NCI-H1105 (cell line): ENCODE measurements at places on chromosomes 2 and 18.

DNA sequence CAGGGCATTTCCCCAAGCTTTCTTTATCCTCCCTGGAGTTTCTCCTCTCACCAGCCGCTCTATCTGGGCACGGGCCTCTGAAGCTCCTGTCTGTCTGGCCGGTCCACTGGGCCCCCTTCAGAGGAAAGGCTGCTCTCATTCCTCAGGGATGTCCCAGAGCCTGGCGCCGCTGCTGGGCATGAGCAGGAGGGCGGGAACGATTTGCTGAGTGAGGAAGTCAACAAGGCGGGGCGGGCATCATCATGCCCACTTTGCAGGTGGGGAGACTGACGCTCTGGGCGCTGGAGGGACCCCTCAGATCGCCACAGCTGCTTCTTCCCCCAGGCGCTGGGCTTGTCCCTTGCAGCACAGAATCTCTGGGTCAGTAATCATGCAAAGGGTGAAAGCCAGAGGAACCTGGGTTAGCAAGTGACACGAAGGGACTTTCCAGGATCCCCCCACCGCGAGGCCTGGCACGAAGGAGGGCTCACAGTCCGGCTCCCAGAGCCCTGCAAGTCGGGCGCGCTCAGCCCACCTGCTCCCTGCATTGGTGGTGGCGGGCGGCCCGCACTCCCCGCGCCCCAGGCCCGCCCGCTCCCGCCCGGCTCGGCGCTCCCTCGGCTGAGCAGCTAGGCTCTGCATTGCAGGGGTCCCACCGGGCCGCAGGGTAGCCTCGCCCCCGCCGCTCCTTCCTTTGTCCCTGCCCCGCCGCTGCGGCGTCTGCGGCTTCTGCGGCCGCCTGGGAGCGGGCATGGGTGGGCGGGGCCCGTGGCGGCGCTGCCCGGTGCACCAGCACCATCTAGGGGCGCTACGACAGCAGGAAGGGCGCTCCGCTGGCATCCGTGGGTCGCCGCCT is 157.8 kb downstream of the CYRIA start:
- peak; percentile 17 for DNase-seq

GRCh38 chr2:121075641-121076497 is 209.1 kb downstream of the TFCP2L1 start:
- peak; percentile 67 for DNase-seq

- DNase-seq, result no peak
Observed at GRCh38 chr2:64328756-64329155, 125.2 kb upstream of the LGALSL start.

GRCh38 chr2:39494784-39495251 is 57.7 kb upstream of the MAP4K3 start:
- DNase-seq, result no peak

GRCh38 chr18:66729442-66730239 is 125.8 kb upstream of the CDH19 start:
- no peak for DNase-seq

- no peak for DNase-seq
Observed at GRCh38 chr2:143177096-143177786, 48.0 kb downstream of the ARHGAP15 start.

DNA sequence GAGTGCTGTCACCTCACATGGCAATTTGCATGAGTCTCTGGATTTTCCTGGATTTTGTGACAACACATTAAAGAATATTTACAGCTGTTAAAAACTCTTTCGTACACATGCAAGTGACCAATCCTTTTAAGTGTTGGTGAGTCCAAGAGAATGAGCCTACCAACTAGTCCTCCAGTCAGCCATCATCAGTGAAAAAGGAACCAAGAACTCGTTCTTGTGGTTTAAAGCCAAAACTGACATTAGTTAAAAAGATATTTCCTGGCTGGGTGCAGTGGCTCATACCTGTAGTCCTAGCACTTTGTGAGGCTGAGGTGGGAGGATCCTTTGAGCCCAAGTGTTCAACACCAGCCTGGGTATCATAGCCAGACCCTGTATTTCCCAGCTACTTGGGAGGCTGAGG is 215.4 kb upstream of the ITGA4 start:
- no peak for DNase-seq

GRCh38 chr2:119809339-119810048 is 49.8 kb downstream of the PTPN4 start:
- no peak for DNase-seq

GRCh38 chr2:148926981-148927401 is 52.0 kb downstream of the KIF5C start:
- no peak for DNase-seq

DNA sequence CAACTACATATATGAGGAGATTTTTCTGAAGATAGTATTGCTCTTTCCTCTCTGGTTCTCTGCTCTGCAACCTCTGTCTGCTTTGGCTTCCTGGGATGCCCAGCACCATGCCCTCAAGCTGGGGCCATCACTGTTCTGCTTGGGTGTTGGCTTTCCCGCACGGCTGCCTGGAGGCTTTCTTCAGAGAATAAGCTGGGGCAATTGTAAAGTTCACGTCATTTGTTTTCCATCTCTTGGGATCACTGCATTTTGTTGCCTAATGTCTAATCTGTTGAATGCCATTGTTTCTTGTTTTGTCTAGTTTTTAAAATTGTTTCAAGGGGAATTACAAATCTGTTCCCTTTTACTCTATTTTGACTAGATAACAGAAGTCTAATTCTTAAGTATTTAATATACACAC is 437.3 kb upstream of the NRP2 start:
- no peak for DNase-seq

DNA sequence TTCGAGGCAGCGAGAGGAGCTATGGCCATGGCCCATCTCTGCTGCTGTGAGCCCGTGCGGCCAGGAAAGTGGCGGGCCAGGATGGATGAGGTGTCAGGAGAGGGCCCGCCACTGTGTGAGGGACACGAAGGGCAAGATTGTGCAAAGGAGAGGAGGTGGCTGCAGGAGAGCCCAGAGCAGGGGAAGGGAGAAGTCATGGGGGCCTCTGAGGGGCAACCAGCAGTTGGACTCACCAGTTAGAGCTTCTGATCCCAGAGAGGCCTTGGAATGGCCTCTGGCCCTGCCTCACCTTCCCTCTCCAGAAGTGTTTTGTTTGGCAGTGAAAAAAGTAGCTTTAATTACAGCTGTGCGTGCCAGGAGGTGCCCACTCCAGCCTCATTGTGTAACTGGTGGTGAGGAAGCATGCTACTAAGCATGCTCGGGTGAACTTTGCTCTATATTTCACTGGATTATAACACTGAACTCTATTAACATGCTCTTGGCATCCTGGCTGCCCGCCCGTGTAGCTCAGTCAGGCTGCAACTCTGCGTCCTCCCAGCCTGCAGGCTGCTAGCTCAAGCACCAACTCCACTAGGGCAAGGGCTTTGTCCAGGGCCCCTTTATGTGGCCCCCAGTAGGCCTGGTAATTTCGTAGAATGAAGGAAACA is 34.2 kb downstream of the IMPA2 start:
- no peak for DNase-seq

DNA sequence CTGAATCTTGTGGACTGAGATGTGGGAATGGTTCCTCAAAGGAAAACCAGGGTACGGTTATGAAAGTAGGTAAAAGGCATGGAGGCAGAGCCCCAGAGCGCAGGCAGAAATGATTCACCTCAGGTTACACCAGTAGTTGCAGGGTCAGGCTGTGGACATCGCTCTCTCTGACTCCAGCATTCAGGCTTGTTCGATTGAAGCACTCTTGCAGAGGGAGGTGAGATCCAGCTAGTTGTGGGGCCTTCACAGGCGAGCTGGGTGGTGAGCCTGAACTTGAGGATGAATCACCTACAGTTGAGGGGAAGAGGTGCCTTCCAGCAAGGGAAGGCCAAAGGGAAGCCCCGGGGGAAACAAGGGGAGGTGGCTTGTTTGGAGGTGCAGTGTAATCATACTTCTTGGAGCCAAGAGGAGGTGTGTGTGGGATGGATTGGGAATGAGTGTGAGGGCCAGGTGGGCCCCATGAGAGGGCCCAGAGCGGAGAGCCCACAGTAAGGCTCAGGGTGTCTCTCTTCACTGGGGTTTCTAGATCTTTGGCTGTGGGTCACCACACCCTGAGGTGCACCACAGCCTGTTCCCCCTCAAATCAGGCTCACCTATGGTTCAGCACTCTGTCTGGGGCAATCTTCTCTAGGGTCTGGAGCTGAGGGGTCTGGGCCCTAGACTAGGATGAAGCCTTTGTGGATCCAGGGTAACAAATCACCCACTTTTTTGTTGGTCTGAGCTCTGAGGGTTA is 48.5 kb upstream of the MCFD2 start:
- DNase-seq, result no peak

- no peak for DNase-seq
Observed at GRCh38 chr2:159903443-159904126, 105.6 kb upstream of the CD302 start.

- DNase-seq, result no peak
Observed at GRCh38 chr2:109703077-109703476, 88.9 kb downstream of the SOWAHC start.

DNA sequence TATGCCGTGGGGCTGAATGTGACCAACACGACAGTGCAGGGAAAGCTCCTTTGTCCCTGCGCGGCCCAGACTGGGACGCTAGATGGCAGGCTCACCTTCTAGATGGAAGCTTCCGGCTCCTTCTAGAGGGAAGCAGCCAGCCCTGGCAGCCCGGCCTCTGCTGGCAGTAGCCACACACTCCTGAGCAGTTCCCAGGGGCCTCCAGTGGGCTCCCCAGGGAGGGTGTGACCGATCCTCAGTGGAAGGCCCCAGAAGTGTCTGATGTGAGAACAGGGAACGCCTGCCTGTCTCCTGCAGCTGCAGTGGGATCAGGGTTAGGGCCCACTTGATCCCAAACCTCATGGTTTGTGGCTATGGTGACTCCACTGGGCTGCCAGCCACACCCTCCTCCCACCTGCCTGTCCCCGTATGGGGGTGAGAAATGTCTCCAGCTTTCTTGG is 48.5 kb upstream of the LRPPRC start:
- peak; percentile 85 for DNase-seq

GRCh38 chr18:79372991-79373390 is 22.7 kb upstream of the NFATC1 start:
- DNase-seq, result no peak

DNA sequence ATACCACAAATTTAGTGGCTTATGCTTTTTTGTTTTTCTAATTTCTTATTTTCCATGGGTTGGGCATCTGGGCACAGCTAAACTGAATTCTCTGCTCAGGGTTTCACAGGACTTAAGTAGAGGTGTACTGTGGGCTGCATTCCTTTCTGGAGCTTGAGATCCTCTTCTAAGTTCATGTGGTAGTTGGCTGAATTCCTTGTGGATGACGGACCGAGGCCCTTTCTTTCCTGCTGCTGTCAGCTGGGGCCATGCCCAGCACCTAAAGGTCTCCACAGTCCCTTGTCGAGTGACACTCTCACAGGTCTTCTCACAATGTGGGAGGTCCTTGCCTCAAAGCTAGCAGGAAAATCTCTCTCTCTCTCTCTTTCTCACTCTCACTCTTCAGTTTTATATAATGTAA is 433.5 kb upstream of the LRATD1 start:
- DNase-seq, result no peak

- no peak for DNase-seq
Observed at GRCh38 chr18:39274535-39274934, 1708.9 kb upstream of the CELF4 start.

DNA sequence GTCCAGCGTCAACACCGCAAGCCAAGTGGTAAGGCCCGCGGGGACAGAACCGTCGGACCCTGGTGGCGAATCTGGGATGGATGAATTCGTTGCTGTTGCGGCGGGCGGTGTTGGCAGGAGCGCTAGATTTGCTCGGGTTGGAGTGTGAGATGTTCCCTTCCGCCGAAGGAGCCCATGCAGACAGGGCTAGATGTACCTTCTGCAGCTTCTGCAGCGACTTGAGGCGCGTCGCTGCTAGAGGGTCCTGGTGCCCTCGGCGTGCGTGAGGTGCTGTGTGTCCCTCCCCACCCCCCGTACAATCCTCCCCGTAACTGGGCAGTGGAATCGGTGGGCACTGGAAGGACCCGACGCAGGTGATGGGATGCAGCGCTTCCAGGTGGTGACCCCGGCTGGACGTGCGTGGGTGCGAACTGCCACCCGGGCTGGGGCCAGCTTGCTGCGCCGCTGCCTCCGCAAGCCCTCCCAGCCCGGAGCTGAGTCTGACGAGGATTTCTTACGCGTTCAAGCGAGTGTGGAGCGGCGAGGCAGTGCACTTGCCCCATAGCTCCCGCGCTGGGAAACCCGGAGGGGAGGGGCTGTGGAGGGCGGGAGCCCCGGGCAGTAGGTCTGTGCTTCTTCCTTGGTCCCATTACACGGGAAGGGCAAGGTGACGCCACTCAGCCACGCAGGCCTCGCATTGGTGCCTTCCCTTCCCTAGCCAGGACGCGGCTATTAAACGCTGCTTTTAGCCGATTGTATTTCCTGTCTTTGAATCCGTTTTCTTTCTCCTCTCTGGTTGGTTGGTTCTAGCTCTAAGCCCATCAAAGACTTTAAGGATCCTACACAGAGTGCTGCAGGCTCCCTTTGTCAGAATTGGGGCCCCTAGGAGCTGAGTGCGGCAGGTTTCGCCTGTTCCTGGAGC is 34.2 kb downstream of the CHRNA1 start:
- DNase-seq, result no peak

DNA sequence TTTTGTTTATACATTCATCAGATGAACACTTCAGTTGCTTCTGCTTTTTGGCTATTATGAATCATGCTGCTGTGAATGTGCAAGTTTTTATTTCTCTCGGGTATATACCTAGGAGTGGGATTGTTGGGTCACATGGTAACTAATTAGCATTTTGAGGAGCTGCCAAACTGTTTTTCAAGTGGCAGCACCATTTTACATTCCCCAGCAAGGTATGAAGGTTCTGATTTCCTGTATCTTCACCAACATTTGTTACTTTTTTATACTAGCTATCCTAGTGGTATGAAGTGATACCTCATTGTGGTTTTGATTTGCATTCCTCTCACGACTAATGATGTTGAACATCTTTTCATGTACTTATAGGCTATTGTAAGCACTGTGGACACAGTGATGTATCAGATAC is 53.9 kb downstream of the DYNC1I2 start:
- DNase-seq, result no peak

- peak; percentile 48 for DNase-seq
Observed at GRCh38 chr18:59697236-59697932, at the start of gene CCBE1. Gene CCBE1 (minus strand): TSS chr18:59697423.

DNA sequence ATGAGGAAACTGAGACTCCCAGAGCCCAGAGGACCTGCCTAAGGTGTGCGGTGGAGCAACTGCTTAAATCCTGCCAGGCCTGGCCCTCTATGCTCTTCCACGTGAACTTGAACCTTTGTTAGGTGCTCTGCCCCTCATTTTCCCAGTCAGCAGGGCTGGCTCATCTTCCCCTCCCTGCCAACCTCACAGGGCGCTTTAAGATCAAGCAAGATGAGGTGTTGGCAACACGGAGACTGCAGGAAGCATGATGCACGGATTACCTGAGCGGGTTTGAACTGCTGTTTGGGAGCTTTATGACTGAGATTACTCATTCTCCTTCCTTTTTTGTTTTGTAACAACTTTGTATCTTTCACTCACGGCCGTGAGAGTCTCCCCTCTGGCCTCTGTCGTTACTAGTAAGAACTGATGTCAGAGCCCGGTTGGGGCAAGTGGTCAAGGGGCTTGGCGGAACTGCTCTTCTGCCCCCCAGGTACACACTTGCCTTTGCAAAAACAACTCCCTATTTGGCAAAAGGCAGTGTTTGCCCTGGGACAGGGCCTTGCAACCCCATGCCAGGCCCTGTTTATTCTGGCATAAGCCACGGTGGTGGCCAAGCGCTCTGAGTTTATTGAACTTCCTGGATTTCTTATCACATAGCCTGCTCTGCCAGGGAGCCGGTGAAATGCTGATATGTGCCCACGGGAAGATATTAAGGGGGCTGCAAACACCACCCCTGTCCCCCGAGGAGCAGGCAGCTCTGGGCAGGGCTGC is 127.8 kb downstream of the INHBB start:
- no peak for DNase-seq
